ENCODE measurements at places on chromosomes 4 and X.

DNA sequence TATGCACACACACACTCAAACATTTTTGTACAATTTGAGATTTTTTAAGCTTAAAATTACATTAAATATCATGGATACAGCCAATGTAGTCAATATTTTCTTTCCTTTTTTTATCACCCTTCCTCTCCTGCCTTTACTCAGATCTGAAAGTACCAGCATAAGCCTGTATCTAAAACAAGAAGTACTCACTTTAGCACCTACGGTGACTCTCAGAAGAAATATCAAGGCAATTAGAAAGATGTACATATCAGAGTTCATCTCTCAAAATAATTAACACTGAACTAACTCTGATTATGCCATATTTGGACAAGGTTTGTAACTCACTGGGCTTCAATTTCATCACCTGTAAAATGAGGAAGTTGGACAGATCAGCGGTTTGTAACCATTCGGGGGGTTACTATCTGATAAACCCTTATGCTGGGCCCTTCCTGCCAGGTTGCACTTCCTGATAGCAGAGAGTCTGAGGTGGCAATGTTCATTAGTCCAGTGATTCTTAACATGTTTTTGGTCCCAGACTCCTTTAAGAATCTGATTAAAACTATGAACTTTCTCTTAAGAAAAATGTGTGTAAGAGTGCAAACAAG lies 5.7 kb upstream of the GPR174 start:
- DNase-seq, result no peak

- no peak for DNase-seq
These were observed 622 bp downstream of the TAFAZZIN start for GRCh38 chrX:154411981-154412340.

GRCh38 chr4:160038615-160039014 lies 935.7 kb downstream of the RAPGEF2 start:
- no peak for DNase-seq

GRCh38 chr4:182593402-182593801 lies 323.8 kb downstream of the DCTD start:
- DNase-seq, result no peak

- DNase-seq, result no peak
These were observed 42.1 kb downstream of the NFKB1 start for GRCh38 chr4:102543030-102543928.

DNA sequence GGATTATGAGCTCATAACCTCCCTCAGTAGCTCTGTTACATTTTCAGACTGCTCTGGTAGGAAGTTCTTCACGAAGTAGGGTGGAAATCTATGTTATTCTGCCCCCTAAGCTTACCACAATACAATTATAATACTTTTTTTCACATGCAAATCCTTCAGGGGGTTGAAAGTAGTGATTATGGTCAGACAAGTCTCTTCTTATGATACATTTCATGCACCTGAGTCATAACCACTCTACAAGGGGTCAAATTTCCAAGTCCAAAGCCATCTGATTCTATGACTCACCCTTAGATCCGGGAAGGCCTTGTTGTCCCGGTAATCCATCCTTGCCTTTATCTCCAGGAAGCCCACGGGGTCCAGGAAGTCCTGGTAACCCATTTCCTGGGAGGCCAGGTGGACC lies 95.2 kb downstream of the ATG4A start:
- DNase-seq, result no peak

DNA sequence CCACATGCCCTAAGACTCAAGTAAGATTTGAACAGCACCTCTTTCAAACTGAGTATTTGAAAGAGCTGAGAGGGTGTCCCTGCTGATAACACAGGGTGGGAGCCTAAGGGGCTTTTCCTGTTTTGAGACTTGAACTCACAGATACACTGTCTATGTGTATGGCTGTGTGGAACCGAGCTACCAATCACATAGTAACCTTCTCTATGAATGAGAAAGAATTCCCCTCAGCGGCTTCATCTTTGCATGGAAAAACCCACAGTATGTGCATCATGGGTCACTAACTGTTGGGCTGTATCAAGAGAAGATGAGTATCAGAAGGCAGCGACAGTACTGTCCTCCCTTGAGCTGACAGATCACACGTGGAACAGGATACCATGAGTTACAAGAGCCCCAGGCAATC lies 336.3 kb downstream of the AFF2 start:
- DNase-seq, result no peak

GRCh38 chr4:15031197-15031596 lies 28.9 kb downstream of the CPEB2 start:
- DNase-seq, result no peak

DNA sequence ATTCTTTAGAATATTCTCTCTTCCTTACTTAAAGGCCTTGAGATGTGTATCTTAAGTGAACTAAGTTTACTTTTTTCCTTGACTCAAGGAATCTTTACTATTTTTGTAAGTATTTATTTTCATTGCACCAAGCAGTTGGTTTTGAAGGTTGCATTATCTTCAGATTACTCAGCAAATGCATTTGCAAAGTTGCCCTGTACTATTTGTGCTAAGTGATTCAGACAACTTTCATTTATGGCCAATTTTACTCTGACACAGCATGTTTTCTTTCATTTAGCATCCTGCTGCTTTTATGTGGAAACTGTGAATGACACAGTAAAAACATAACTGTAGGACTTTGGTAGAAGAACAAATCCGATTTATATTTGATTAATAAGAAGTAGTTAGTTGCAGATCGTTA lies 191.0 kb downstream of the CCSER1 start:
- no peak for DNase-seq

- peak; percentile 99 for DNase-seq
These were observed at the start of gene SMARCA5 for GRCh38 chr4:143513314-143514168. TSS of gene SMARCA5 (plus strand) at chr4:143513702. CDS start at chr4:143513925, 223 bp downstream.

- no peak for DNase-seq
These were observed 99.5 kb downstream of the ADGRA3 start for GRCh38 chr4:22416403-22416802.

GRCh38 chrX:81195712-81196111 lies 6.0 kb downstream of the HMGN5 start:
- DNase-seq, result peak; percentile 0

GRCh38 chr4:186871856-186872255 lies 148.2 kb upstream of the FAT1 start:
- DNase-seq, result no peak
